ENCODE measurements at places on chromosomes 2 and 18. TPM values are rescaled to one million over a fixed set of nuclear protein-coding genes. Genes with fewer than 3 reads are reported as not detected.

- no peaks in the 10 kb centered on the region for H3K4me1 ChIP-seq
- no peak overlapping the region for H3K27ac ChIP-seq
- DNase-seq: no peak
Observed at GRCh38 chr18:36627637-36628036, 201.2 kb downstream of the TPGS2 start.

- peak; percentile 58 for DNase-seq
- no peaks in the 10 kb centered on the region for H3K36me3 ChIP-seq
- H3K27me3 ChIP-seq: no peaks in the 10 kb centered on the region
Observed at GRCh38 chr2:227805578-227805977, 8.1 kb upstream of the CCL20 start.

DNA sequence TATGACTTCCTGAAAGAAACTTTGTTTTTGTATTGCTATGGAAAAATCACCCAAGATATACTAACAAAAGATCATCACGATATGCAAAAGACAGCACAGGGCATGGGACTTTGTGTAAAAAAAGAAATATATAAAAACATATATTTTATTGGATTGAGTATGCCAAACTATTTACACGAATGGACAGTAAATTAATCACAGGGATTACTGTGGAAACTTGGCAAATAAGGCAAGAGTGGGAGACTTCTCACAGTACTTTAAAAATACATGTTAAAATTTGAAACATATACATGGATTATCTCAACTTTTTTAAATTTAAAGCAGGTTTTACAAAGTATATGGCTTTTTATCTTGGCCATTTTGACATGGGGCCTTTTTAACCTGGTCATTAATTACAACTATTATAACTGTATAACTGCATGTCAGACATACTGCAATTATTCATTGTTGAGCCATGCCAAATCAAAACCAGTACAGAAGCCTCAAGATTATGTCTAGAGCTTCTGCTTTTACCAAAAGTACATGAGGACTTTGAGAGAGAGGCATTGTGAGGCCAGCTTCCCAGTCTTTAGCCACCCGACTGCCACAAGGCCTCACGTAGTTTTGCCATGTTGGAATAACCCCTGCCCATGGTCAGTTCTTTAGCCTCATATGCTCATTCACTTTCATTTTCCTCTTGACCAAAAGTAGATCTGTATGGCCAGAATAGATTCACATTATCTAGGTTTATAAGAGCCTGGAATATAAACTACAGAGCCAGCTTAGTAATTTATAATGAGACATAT lies 419.8 kb downstream of the SETBP1 start:
- no peak for DNase-seq
- H3K4me1 ChIP-seq: peaks cover 15% of the 10 kb centered on the region
- no peaks in the 10 kb centered on the region for H3K27me3 ChIP-seq
- no peaks in the 10 kb centered on the region for H3K36me3 ChIP-seq

The FZD7 gene
- 15.2 TPM for total RNA-seq
